ENCODE measurements at places on chromosomes 7 and 10.
A peak's percentile ranks its signal among the peaks of the same experiment; 100 is the strongest.

GRCh38 chr10:108410236-108410635 is 1245.7 kb upstream of the SORCS1 start:
- no peaks in the 10 kb centered on the region for H3K27me3 ChIP-seq
- no peak for DNase-seq
- H3K36me3 ChIP-seq: no peaks in the 10 kb centered on the region
- H3K4me1 ChIP-seq: no peaks in the 10 kb centered on the region

GRCh38 chr7:92848441-92848840 is 12.1 kb upstream of the CDK6 start:
- no peak overlapping the region for H3K27ac ChIP-seq
- H3K36me3 ChIP-seq: no peaks in the 10 kb centered on the region
- H3K27me3 ChIP-seq: peaks cover 13% of the 10 kb centered on the region
- DNase-seq: no peak
- H3K4me1 ChIP-seq: no peaks in the 10 kb centered on the region

DNA sequence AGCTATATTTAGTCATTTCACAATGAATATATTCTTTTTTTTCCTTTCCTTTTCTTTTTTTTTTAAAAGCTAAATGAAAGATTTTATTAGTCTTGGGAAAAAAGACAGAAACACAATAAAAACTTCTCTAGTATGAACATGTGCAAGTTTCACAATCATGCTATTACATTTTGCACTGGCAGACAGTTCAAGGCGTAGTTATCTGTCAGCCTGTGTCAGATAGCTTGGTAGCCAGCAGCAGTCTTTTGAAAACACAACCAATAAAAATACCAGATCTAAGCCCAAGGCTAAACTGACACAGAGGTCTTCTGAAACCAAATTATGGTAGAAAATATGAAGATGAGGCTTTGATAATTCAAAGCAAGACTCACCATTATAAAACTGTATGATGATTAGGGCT is 205.8 kb upstream of the TEX47 start:
- H3K27me3 ChIP-seq: peaks cover 4% of the 10 kb centered on the region
- no peak overlapping the region for H3K4me3 ChIP-seq
- H3K27ac ChIP-seq: no peak overlapping the region
- no peak for DNase-seq
- H3K36me3 ChIP-seq: no peaks in the 10 kb centered on the region

- no peaks in the 10 kb centered on the region for H3K36me3 ChIP-seq
- H3K4me1 ChIP-seq: peaks cover 6% of the 10 kb centered on the region
- H3K4me3 ChIP-seq: no peak overlapping the region
- H3K27me3 ChIP-seq: peaks cover 17% of the 10 kb centered on the region
- no peak overlapping the region for H3K27ac ChIP-seq
- DNase-seq: no peak
Observed at GRCh38 chr10:3417096-3417495, 244.5 kb upstream of the PITRM1 start.

GRCh38 chr10:32937911-32938424 is 20.1 kb downstream of the ITGB1 start:
- no peak overlapping the region for H3K27ac ChIP-seq
- no peaks in the 10 kb centered on the region for H3K27me3 ChIP-seq
- H3K36me3 ChIP-seq: peaks cover 11% of the 10 kb centered on the region
- H3K4me3 ChIP-seq: no peak overlapping the region
- H3K4me1 ChIP-seq: peaks cover 23% of the 10 kb centered on the region

GRCh38 chr10:89643431-89643811 is 1.6 kb downstream of the PANK1 start:
- no peak overlapping the region for H3K27ac ChIP-seq
- H3K4me3 ChIP-seq: no peak overlapping the region
- no peaks in the 10 kb centered on the region for H3K36me3 ChIP-seq
- no peak for DNase-seq
- H3K4me1 ChIP-seq: peaks cover 7% of the 10 kb centered on the region

DNA sequence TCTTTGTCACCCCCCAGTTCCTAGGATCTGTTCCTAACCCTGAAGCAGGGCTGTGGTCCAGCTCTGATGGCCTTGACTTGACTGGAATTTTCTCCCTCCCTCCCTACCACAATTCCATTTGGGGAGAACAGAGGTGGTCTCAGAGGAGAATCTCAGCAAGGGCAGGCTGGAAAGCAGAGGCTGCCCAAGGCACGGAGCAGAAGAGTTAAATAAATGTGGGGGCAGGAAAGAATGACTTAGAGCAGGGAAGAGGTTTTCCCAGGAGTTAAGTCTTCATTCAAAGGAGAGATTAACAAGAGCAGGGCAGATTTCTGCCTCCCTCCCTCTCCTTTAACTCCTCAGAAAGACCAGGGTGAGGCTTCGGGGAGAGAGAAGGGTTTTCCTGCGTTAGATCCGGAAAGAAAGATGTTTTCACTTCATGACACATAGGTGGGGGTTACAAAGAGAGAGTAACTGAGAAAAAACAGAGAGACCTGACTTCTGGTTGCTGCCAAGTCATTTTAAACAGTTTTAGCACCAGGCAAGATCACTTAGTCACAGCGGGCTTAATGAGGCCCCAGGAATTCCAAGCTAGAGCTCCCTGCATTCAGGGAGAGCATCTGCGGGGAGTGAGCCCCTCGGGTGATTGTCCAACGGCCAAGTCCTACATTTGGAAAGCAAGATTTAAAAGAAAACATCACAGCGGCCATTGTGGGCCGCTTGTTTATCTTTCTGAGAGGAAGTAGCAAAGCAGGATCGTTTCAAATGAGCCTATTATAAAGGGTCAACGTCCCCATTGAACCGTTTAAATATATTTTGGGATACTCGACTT is 78.7 kb downstream of the ARHGAP22 start:
- DNase-seq: no peak
- H3K36me3 ChIP-seq: no peaks in the 10 kb centered on the region
- peaks cover 46% of the 10 kb centered on the region for H3K27me3 ChIP-seq
- no peak overlapping the region for H3K27ac ChIP-seq

GRCh38 chr10:120492346-120492745 is 35.3 kb downstream of the PLPP4 start:
- H3K4me1 ChIP-seq: no peaks in the 10 kb centered on the region
- H3K4me3 ChIP-seq: no peak overlapping the region
- peaks cover 3% of the 10 kb centered on the region for H3K27me3 ChIP-seq
- H3K27ac ChIP-seq: no peak overlapping the region

GRCh38 chr7:83861876-83862275 is 212.9 kb upstream of the SEMA3E start:
- DNase-seq: no peak
- H3K27me3 ChIP-seq: no peaks in the 10 kb centered on the region
- H3K4me1 ChIP-seq: no peaks in the 10 kb centered on the region
- no peak overlapping the region for H3K4me3 ChIP-seq

DNA sequence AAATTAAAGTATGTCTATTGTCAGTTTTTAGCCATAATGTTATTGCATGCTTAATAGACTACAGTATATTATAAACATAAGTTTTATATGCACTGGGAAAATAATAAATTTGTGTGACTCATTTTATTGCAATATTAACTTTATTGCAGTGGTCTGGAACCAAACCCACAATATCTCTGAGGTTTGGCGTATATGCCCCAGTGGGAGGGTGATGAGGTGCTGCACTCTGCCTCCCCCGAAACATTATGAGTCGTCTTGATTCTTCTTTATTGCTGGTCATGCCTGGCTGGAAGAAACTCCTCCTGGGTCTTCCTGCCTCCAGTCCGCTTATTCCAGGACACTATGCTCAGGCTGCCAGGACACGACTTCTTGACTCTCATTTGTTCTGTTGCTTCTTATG is 88.4 kb downstream of the MTPN start:
- no peaks in the 10 kb centered on the region for H3K4me1 ChIP-seq
- H3K27me3 ChIP-seq: no peaks in the 10 kb centered on the region
- H3K27ac ChIP-seq: no peak overlapping the region
- H3K36me3 ChIP-seq: no peaks in the 10 kb centered on the region
- no peak for DNase-seq
- H3K4me3 ChIP-seq: no peak overlapping the region

DNA sequence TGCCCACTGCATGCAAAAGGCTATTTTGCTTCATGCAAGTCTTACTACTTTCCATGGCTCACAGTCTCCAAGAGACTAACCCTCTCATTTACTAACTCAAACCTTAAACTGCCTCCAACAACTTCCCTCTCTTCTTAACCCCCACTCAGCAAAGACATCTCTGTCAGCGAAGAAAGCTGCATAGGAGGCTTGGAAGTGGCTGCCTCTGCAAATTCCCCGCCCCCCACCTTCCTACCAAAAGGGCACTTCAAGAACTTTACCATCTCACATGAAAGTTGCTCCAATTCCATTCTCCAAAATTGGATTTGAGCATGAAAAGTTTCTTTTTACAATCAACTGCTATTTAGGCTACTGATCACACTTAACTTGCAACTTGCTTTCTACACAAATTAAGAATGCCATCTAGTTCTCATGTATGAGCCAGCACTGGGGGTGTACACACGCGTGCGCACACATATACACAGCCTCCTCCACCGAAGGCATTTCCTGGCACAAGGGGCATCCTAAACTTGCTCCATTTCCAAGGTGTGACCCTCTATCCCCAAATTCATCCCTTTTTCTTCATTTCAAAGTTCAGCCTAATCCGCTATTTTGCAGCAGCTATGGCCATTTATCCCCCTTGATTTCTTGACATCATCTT is 1.8 kb downstream of the CCDC6 start:
- no peak for DNase-seq
- H3K4me1 ChIP-seq: peaks cover 71% of the 10 kb centered on the region
- no peaks in the 10 kb centered on the region for H3K27me3 ChIP-seq

- peak within 1 kb of the TSS; percentile 14 for H3K4me3 ChIP-seq
- no peaks in the 10 kb centered on the region for H3K4me1 ChIP-seq
- peaks cover 2% of the 10 kb centered on the region for H3K36me3 ChIP-seq
- peaks cover 94% of the 10 kb centered on the region for H3K27me3 ChIP-seq
- H3K27ac ChIP-seq: no peak within 1 kb of the TSS
- no peak for DNase-seq
Observed at GRCh38 chr7:122304319-122304975, at the start of gene FEZF1. Gene FEZF1 (minus strand): TSS chr7:122304750. CDS start chr7:122304437, 313 bp downstream.

- H3K4me3 ChIP-seq: no peak overlapping the region
- H3K36me3 ChIP-seq: peaks cover 26% of the 10 kb centered on the region
- DNase-seq: no peak
- H3K4me1 ChIP-seq: peaks cover 20% of the 10 kb centered on the region
- no peaks in the 10 kb centered on the region for H3K27me3 ChIP-seq
Observed at GRCh38 chr10:96978621-96979154, 146.6 kb downstream of the LCOR start.

DNA sequence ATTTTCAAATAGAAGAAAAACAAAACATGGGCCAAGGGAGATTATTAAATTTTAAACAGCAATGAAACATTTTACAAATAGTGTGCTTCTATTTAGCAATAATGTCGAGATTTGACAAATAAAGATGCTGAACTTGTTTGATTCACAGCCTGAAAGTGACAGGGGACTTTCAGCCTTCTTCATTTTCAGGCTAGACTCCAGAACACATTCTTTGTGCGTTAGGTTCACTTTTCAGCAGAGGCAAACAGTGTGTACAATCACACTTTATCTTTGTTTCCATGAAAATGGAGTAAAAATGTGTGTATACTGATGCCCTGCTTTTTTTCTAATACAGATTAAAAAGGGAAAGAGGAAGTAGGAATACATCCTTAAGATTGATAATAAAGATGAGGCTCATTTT is 35.6 kb downstream of the FAM171A1 start:
- DNase-seq: no peak
- H3K27me3 ChIP-seq: no peaks in the 10 kb centered on the region
- no peak overlapping the region for H3K27ac ChIP-seq
- no peak overlapping the region for H3K4me3 ChIP-seq
- peaks cover 3% of the 10 kb centered on the region for H3K4me1 ChIP-seq
